ENCODE measurements at places on chromosomes 3 and 15.

DNA sequence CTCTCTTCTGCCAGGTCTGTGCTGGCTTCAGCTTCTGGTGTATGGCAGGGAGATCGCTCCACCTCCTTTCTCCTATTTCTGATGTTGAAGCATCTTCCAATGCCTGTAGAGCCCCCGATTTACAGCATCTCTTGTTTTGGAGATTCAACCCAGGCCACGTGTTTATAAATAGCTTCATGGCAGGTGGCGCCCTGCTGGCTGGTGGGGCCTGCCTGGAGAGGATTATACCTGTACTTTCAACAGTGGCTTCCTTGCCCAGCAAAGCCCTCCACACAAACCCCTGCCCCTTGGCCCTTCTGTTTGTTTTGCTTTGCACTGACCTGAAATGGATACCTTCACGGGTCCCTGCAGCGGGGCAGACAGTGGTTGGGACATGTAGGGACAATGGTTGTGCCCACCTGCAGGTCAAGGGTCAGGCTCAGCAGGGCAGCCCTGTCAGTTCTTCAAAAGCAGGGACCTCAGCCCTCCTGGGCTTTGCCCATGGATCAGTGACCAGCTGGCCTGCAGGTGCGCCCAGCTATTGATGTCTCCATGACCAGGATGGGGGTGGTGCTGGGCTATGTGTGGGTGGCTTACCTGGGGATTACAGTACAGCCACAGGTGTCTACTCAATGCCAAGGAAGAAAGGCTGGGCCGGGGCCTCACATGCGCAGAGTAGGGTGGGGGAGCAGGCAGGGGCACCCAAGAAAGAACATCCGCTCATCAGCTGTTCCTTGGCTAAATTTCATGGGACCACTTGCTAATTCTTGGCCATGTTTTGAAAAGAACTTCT is 112.7 kb upstream of the PRR23C start:
- DNase-seq: no peak

- no peak for DNase-seq
Measured at GRCh38 chr3:80750637-80751036, 982.8 kb upstream of the ROBO1 start.

GRCh38 chr3:179266701-179267211 is 15.8 kb upstream of the KCNMB3 start:
- DNase-seq: no peak

- DNase-seq: no peak
Measured at GRCh38 chr3:19093084-19093483, 55.2 kb upstream of the KCNH8 start.

GRCh38 chr3:155889952-155890351 is 19.5 kb downstream of the GMPS start:
- DNase-seq: no peak

- DNase-seq: no peak
Measured at GRCh38 chr3:186921578-186921977, 8.7 kb upstream of the ST6GAL1 start.

DNA sequence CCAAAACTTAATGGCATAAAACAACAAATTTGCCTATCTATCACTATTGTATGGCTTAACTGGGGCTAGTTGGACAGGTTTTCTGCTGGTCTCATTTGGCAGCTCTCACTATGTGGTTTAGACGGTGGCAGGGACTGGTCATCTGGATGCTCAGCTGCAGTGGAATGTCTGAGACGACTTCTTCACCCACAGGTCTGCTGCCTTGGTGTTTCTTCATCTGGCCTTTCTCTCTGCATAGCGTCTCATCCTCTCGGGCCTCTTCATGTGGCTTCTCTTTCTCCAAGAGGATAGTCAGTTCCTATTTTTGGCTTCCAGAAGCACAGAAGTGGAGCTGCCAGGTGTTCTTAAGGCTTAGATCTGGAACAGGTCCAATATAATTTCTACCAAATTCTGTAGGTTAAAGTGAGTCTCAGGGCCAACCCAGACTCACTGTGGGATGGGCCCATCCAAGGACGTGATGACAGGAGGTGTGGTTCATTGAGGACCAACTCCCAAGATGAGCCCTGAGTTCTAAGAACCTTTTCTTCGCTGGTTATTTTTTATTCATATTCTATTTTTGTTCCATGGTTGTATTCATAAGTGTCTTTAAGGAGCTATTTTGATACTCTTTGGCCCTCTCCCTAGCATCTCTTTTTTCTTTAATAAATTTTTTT is 18.6 kb downstream of the UBE2Q2 start:
- no peak for DNase-seq

DNA sequence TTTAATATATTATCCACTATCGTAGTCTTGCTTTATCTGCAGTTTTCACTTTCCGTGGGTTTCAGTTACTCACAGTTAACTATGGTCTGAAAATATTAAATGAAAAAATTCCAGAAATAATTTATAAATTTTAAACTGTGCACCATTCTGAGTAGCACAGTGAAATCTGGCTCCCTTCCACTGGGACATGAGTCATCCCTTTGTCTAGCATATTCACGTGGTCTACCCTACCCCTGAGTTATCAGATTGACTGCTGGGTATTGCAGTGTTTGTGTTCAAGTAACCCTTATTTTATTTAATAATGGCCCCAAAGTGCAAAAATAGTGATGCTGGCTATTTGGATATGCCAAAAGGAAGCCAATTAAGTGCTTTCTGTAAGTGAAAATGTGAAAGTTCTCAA is 539.5 kb upstream of the AGTR1 start:
- no peak for DNase-seq

DNA sequence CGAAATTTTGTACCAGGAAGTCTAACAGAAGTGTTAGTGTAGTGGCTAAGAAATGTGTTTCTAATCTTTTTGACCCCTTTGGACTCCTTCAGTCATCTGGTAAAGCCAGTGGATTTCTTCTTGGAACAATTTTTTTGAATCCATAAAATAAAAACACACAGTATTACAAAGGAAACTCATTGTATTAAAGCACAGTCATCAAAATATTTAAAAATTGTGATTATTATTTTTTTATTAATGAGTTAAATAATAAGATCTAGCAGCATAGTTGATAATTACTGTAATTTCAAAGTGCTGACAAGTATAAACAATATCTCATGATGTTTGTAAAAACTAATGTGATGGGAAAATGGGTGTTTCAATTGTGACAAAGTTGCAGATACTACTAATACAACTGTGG is 72.2 kb upstream of the LRRC3B start:
- DNase-seq: no peak

GRCh38 chr3:115226844-115227445 is 79.9 kb upstream of the ZBTB20 start:
- no peak for DNase-seq

- no peak for DNase-seq
Measured at GRCh38 chr15:31481142-31481541, 154.5 kb downstream of the KLF13 start.

- no peak for DNase-seq
Measured at GRCh38 chr3:30655187-30655812, 48.9 kb downstream of the TGFBR2 start.

DNA sequence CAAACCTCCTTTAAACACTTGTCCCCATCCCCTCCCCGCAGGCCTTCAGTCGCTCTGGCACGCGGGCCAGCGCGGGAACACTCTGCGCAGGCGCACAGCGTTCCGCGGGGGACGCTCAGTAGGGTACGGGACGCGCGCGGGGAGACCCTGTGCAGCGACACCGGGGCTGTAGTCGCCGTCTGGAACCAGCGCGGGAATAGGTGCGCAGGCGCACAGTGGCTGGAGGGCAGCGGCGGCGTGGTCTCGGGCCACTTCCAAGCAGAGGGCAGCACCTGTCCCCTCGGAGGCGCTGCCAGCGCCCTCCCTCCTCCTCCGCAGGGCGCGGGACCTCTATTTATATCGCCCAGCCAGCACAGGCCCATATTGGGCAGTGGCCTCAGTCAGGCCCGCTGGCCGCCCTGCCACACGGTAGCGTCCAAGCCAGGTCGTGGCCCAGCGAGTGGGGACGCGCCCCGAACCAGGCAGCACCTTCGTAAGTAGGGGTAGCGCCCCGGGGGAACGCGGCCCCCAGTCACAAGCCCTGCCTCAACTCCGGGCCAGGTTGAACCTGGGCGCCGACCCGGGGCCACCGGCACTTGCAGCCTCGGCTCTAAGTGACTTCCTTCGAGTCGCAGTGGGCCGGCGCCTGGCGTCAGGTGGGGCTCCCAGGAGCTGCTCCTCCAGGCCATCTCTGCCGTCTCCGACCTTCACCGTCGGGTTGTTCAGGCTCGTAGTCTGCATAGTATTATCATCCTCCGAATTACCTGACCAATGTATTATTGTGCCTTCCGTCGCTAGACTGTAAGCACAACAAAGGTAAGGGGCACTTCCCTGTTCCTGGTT is at the start of gene KBTBD12:
Gene KBTBD12, plus strand, starts transcription at position 118 of the 822 bp plus-strand sequence. CDS start 7,830 bp downstream, outside the sequence.
- DNase-seq: no peak

GRCh38 chr3:81716870-81717509 is 44.5 kb downstream of the GBE1 start:
- peak; percentile 28 for DNase-seq

- DNase-seq: no peak
Measured at GRCh38 chr3:63980830-63981498, 42.3 kb downstream of the PSMD6 start.

GRCh38 chr3:69282181-69282580 is 103.7 kb downstream of the FRMD4B start:
- no peak for DNase-seq

- no peak for DNase-seq
Measured at GRCh38 chr3:47098910-47099309, 65.0 kb downstream of the SETD2 start.

GRCh38 chr3:197674741-197675562 is 61.8 kb downstream of the RUBCN start:
- DNase-seq: no peak

GRCh38 chr3:123679712-123680386 is 95.0 kb upstream of the HACD2 start:
- DNase-seq: no peak

GRCh38 chr3:194133661-194134230 is 2.2 kb upstream of the HES1 start:
- no peak for DNase-seq

GRCh38 chr3:197189623-197190022 is 108.8 kb downstream of the DLG1 start:
- no peak for DNase-seq

- no peak for DNase-seq
Measured at GRCh38 chr15:39798382-39798781, 15.7 kb upstream of the FSIP1 start.

- no peak for DNase-seq
Measured at GRCh38 chr3:139561959-139562676, 22.6 kb upstream of the RBP1 start.

- DNase-seq: peak; percentile 21
Measured at GRCh38 chr3:135155228-135155627, 360.2 kb downstream of the EPHB1 start.

DNA sequence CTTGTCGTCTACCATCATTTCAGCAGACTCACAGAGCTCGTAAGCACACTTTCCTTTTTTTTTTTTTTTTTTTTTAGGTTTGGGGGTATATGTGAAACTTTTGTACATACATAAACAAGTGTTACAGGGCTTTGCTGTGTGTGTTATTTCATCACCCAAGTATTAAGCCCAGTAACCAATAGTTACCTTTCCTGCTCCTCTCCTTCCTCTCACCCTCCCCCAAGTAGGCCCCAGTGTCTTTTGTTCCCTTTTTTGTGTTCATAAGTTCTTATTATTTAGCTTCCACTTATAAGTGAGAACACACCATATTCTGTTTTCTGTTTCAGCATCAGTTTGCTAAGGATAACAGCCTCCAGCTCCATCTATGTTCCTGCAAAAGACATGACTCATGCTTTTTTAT is 746.8 kb downstream of the GRM7 start:
- no peak for DNase-seq

DNA sequence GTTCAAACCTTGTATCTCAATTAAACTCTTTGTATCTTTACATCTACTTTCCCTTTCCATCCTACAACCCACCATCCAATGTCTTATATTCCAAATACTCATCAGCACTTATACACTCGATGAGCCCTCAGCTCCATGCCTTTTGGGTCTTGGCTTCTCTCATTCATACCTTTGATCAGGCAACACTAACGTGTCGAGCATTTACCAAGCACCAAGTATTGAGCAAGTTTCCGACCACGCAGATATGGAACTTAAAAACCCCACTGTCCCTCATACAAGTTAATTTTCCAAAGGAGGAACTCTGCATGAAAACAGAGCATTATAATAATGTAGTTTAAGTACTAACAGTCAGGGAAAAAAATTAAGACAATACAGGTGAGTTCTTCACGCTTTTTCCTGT is 102.8 kb downstream of the IL1RAP start:
- DNase-seq: peak; percentile 85

GRCh38 chr3:3068358-3068881 is 41.8 kb downstream of the IL5RA start:
- no peak for DNase-seq

GRCh38 chr3:88195951-88196434 is 46.2 kb downstream of the C3orf38 start:
- DNase-seq: no peak

GRCh38 chr3:98512576-98512975 is 10.1 kb downstream of the CLDND1 start:
- DNase-seq: no peak

- DNase-seq: no peak
Measured at GRCh38 chr3:57890874-57891273, 117.3 kb upstream of the FLNB start.

GRCh38 chr15:81146006-81146405 is 11.9 kb downstream of the CFAP161 start:
- no peak for DNase-seq

GRCh38 chr15:75182187-75183131 is 19.2 kb upstream of the C15orf39 start:
- DNase-seq: no peak

GRCh38 chr3:172135820-172136219 is 96.4 kb downstream of the FNDC3B start:
- no peak for DNase-seq

DNA sequence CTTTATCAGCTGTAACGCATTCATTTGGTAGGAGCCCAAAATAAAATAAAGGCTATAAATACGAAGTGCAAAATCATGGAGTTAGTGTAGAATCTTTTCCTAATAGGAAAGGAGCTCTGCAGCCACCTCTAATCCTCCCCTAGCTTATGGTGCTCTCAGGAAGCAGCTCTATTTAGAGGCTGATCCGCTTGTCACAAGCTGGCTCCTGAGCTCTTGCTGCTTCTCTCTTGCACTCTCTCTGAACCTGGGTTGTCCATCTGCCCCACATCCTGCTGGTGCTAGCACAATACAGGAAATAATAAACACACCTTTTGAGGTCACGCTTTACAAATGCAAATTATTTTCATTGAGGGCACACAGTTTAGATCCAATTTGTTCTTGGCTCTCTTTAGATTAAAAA is 37.3 kb upstream of the BFSP2 start:
- DNase-seq: no peak

- no peak for DNase-seq
Measured at GRCh38 chr3:160099834-160100233, 111.2 kb downstream of the IL12A start.

GRCh38 chr15:96553931-96554330 is 223.4 kb downstream of the NR2F2 start:
- no peak for DNase-seq
